Daoy (cell line): ENCODE measurements at places on chromosomes 16 and 17. TPM values are rescaled to one million over a fixed set of nuclear protein-coding genes. Genes with fewer than 3 reads are reported as not detected.

- no peak for DNase-seq
These were observed 14.6 kb downstream of the KCTD2 start for GRCh38 chr17:75061618-75062017.

- DNase-seq = peak; percentile 14
These were observed 172.9 kb downstream of the STX8 start for GRCh38 chr17:9402590-9403199.

GRCh38 chr16:48963901-48964615 is 317.6 kb downstream of the CBLN1 start:
- DNase-seq = peak; percentile 76

The DLX3 gene
- total RNA-seq = not detected in 2 replicates

DNA sequence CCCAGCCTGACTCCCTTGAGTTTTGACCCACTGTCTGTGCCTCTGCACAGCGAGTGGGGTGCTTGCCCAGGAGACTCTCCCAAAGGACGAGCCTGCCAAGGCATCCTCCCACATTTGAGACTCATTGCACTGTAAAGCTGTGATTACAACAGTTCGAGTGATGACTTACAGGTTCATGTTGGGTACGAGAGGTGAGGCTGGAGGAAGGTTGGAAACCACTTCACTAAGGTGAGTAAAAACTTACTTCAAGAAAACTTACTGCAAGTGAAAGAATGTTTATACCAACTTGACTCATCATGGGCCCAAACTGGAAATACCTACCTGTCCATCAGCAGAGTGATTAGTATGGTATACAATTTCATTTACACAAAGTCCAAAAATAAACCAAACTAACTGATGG is 360.1 kb upstream of the CDH11 start:
- DNase-seq = no peak

DNA sequence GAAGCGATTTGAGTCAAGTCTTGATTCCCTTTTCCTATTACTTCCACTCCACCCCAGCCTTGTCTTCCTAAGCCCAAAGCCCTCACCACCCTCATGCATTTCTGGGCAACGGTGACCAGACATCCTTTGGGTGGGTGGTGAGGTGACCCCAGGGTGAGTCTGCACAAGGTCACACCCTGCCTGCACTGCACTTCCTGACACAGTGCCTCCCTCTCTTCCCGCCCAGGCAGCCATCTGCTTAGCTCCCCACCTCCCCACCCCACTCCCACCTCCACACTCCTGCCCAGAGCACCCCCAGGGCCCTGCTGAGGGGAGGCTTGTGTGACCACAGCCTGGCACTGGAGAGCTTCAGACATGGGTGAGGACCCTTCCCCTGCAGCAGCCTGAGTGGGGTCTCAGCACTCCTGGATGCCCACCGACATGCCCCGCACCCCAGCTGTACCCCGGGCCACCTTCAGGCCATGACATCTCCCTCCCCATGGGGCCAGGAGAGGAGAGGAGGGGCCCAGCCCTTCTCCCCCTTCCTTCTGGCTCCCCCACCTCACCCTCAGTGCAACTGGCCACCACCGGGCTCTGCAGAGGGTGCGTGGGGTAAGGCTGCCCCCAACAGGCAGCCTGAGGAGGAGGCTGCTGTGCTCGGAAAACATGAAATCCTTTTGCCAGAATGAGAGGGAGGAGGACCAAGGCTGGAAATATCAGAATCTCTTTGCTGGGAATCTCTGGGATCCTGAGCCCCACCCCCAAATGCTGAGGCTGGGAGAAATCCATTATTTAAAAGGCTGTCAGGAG is 68.6 kb downstream of the CCT6B start:
- peak; percentile 45 for DNase-seq

GRCh38 chr16:66549284-66550131 is at the start of gene TK2:
TK2 (minus strand) TSS chr16:66550122; CDS start chr16:66550061, 61 bp downstream.
- DNase-seq = peak; percentile 58

The GNG13 gene
- not detected in 2 replicates for total RNA-seq

DNA sequence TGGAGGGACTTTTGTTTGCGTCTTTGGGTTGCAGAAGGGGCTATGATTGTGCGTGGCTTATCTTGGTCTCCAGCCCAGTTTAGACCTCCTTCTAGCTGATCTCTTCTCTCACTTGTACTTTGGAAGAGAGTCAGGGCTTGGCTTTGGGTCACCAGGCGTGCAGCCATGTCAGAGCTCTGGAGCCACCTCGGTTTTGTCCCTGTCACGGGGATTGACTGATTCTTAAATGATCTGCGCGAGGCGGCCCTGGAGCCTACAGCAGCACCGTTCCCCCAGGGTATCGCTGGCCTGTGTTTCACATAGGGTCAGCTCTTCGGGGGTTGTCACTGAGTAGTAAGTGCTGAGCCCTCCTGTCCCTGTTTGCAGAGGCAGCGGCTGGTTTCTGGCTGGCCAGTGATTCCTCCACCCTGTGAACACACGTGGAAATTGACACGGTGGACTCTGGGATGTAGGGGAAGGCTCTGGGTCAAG is 209.8 kb upstream of the CHMP6 start:
- DNase-seq = no peak

DNA sequence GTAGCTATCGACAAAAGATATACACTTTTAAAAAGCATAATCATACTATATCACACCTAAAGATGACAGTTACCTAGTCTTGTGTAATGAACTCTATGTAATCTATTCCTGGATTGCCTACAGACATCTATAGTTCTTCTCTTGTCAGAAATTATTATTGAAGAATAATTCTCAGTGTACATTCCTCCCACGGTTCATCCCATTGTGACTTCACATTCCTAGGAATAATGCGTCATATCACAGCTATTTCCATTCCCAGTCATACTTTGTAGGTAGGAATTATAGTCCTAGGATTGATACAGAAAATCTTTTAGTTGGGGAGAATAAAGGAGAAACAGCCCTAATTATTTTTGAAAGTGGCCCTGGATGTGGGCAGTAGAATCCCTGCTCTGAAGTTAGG is 44.0 kb upstream of the ABCC11 start:
- DNase-seq = no peak

- DNase-seq = no peak
These were observed 403.8 kb upstream of the CDH11 start for GRCh38 chr16:65525707-65526106.

- peak; percentile 5 for DNase-seq
These were observed 169.3 kb downstream of the ZFHX3 start for GRCh38 chr16:72878301-72879269.

The ATP6V0A1 gene
- 12.6 and 16.6 TPM in 2 replicates for total RNA-seq

DNA sequence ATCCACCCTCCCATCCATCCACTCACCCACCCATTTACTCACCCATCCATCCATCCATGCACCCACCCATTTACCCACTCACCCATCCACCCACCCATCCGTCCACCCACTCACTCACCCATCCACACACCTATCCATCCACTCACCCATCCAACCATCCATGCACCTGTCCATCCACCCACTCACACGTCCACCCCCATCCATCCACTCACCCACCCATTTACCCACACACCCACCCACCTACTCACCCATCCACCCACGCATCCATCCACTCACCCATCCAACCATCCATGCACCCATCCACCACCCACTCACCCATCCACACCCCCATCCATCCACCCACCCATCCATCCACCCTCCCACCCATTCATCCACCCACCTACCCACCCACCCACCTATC is 12.2 kb downstream of the SOX8 start:
- no peak for DNase-seq

DNA sequence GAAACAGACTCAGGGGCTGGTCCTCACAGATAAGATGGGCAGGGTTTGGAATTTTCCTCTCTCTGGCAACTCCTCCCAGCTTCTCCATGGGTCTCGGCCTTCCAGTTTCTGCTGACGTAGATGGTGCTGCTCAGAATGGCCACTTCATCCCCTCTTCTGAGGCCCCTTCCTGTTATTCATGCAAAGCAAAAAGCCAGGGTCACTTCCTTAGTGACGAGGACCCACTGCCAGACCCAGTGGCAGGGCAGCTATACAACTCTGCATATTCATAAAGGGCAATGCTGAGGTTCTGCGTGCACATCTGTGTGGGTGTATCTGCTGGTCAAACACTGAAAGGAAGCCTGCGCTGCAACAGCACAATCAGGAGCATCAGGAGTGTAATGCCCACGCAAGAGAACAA is 108.8 kb downstream of the WSCD1 start:
- no peak for DNase-seq

The NPIPB13 gene
- 0.86 and 1.1 TPM in 2 replicates for total RNA-seq
